T-helper 17 cell (primary cell): ENCODE measurements at places on chromosomes 4 and X. TPM values are rescaled to one million over a fixed set of nuclear protein-coding genes. Genes with fewer than 3 reads are reported as not detected.
A peak's percentile ranks its signal among the peaks of the same experiment; 100 is the strongest.

Gene CACNA1F
- total RNA-seq: 0.67 TPM

Gene IL21
- total RNA-seq: 0.77 TPM

Gene GDPD2
- total RNA-seq: not detected

Gene SERTM2
- total RNA-seq: not detected

Gene NAP1L5
- total RNA-seq: 9.2 TPM

Gene TMPRSS11D
- total RNA-seq: not detected

Gene ZNF711
- total RNA-seq: 0.70 TPM

Gene LETM1
- 34.4 TPM for total RNA-seq

Gene COX7B2
- not detected for total RNA-seq

Gene MSANTD1
- total RNA-seq: 1.5 TPM

Gene MAGEA9B
- total RNA-seq: not detected

Gene ZAR1
- not detected for total RNA-seq

Gene CYP4V2
- total RNA-seq: 20.9 TPM

Gene UFSP2
- 21.3 TPM for total RNA-seq

GRCh38 chr4:154399259-154399974 is 92.2 kb downstream of the DCHS2 start:
- DNase-seq: no peak

- DNase-seq: no peak
Measured at GRCh38 chr4:145819101-145819852, 119.3 kb downstream of the ZNF827 start.

- no peak for DNase-seq
Measured at GRCh38 chr4:14446311-14446710, 556.0 kb upstream of the CPEB2 start.

- DNase-seq: no peak
Measured at GRCh38 chr4:21514022-21514694, 434.4 kb downstream of the KCNIP4 start.

GRCh38 chr4:76556452-76556851 is 121.4 kb downstream of the SHROOM3 start:
- no peak for DNase-seq

GRCh38 chr4:145709843-145710242 is 29.9 kb downstream of the C4orf51 start:
- DNase-seq: no peak

DNA sequence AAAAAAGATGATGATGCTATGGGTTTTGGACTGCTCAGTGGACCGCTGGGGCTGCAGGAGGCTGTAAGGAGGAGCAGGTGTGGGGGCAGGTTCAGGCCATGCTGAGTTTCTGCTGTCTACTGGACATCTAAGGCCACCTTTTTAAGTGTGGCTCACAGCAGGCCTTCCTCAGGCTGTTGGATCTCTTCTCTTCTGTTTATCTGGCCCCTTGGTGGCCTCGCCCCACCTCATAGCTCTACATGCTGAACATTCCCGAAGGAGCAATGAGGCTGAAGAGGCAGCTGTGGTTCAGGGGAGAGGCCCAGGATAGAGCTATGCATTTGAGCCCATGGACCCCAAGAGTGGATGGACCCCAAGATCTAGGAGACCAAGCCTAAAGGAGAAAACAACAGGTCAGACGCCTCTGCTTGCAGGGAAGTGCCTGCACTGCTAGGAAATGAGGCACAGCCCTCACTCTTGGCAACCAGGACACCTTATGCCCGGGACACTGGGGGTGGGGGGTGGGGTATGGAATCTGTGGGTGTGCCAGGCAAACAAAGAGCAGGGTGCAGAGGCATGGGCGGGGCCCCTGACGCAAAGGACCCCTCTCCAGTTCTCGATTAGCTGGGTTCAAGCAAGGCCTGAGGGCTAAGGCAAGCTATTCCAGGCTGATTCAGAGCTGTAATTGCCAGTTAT is 168.9 kb downstream of the BCOR start:
- no peak for DNase-seq

DNA sequence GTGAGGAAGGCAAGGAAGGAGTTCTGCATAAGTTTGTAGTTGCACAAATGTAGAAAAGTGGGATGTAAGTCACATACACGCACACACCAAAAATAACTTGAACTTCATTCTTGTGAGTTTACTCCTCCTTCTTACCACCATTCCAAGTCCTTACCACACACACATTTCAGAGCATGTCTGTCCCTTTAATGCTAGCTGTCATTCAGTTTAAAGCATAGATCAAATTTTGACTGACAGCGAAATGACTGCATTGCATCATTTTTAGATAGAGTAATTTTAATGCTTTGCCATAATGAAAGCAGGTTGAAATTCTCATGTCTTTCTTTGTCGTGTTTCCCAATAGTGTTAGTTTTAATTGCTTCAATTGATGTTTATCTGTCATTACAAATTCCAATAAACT is 629.6 kb upstream of the HTR2C start:
- no peak for DNase-seq

GRCh38 chrX:122272011-122272410 is 912.1 kb upstream of the GRIA3 start:
- DNase-seq: no peak

DNA sequence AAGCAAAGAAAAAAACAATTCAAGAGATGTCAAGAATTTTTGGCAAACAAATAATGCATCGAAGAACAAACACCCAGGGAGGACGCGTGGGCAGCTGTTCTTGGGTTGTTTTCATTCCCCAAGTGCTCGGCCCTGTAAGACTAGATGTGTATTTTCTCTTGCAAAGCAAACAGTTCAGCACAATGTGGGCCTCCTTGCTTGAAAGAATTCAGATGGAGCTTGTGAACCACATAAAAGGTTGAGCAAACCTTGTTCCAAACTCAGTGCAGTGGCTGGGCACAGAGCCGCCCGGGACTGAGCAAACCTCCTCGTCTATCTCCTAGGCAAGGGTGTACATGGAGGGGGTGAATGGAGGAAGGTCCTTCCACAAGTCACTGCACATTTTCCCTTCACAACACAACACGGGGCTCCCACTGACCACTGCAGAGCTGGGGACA is 82.4 kb downstream of the HTRA3 start:
- no peak for DNase-seq

- DNase-seq: no peak
Measured at GRCh38 chrX:133864236-133864635, 121.2 kb downstream of the GPC3 start.

- DNase-seq: no peak
Measured at GRCh38 chrX:46376246-46376885, 168.9 kb downstream of the ZNF674 start.

GRCh38 chrX:57822818-57823217 is 87.4 kb downstream of the ZXDA start:
- DNase-seq: no peak

- DNase-seq: no peak
Measured at GRCh38 chrX:10112510-10112909, 44.3 kb upstream of the CLCN4 start.

DNA sequence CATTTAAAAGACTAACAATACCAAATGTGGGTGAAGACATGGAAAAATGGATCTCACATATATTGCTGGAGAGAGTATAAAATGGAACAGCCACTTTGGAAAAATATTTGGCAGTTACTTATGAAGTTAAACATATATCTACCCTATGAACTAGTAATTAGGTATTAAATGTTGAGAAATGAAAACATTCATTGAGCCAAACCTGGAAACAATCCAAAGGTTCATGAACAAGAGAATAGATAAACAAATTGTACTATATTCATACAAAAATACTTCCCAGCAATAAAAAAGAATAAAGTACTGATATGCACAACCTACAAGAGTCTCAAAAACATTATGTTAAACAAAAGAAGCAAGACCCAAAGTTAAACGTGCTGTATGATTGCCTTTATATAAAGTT is 4.0 kb upstream of the EGF start:
- no peak for DNase-seq

DNA sequence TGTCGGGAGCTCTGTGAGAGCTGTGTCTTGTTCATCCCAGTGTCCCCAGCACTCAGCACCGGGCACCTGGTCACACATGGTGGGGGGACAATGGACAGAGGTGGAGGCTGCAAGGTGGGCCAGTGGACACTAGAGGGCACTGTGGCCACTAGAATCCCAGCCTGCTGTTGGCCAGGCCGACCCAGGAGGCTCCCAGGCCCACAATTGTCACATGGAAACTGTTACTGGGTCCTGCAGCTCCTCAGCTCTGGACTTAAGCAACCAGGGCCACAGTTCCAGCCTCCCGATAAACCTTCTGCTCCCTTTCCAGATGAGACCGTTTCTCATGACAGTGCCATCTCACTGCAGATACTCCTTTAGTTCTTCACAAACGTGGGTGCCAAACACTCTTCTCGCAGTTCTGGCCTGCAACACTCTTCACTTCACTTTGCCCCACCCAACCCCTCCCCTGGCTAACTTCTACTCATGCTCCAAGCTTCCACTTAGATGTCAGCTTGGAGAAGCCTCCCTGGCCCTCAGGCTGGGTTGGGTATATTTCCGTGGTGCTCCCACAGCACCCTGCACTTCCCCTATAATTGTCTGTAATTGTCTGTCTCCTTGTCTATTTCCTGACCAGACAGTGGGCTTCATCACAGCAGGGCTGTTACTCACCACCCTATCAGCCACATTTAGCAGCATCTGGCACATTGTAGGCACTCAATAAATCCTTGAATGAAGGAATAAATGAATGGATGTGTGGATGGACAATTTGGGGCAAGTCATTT is 3.5 kb upstream of the IQSEC2 start:
- DNase-seq: peak; percentile 15

DNA sequence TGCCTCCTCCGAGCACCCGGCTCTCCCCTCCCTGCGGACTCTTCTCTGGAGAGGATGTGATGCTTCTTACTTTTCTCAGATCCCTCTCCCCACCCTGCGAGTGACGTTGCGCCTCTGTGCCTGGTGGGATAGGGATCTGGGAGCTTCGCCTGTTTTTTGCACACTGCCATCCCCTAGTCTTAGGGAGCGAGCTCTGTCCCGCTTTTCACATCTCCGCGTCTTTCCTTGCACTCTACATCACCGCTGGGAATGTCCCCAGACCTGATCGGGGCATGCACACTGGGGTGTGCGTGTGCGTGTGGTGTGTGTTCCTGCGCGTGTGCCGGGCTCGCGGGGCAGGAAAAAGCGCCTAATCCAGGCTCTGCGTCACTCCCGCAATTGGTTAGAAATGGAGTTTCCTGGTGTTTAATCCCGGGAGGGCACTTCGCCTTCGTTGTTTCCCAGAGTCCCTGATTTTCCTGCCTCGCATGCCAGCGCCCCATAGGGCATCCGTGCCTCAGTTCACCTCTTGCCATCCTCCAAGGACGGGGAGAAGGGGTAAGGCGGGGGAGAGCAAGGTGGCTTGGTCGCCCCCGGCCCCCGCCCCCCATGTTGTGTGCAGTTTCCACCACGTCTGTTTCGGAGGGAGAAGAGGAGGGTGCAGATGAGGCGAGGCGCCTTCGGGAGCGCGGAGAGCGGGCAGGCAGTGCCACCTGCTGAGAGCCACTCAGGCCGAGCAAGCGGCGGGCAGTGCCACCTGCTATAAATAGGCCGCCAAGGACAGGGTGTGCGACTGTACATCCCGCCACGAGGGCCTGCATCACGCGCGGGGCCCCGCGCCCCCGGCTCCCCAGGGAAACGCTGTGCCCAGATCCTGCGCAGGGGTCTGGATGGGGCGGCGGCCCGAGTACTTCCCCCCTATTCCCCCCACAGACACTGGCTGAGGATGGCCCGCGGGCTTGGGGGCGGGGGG is 759 bp upstream of the TBC1D1 start:
- DNase-seq: no peak

DNA sequence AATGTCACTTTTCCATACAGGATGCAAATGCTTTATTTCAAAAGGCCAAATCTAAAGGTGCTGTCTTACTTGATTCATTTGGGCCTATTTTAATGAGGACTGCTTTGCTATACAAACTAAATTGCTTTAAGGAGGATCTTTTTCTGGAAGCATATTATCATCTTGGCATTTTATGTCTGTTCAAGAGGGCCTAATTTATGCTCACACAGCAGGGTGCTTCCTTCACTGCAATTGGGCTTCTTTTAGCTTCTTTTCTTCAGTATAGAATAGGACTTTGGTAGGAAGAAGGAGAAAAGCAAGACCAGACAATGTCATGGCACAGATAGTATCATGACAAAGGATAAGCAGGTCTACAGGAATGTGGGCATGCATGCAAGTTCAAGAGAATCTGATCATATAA is 222.4 kb upstream of the ANKRD50 start:
- no peak for DNase-seq

DNA sequence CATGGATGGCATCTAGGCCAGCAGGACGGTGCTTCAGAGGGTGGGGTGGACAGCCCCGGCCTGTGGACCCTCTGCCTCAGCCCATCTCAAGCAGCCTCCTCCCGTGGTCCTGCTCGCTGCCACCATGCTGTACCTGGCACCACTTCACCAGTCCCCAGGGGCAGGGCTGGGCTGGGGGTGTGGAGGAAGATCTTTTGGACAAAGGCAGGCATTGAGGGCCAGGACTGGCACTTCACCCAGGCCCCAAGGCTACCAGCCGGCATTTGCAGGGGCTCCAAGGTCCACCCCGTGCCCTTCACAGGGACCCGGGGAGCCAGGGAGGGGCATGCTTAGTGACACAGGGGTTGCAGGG is 713 bp downstream of the PLXNB3 start:
- DNase-seq: no peak

DNA sequence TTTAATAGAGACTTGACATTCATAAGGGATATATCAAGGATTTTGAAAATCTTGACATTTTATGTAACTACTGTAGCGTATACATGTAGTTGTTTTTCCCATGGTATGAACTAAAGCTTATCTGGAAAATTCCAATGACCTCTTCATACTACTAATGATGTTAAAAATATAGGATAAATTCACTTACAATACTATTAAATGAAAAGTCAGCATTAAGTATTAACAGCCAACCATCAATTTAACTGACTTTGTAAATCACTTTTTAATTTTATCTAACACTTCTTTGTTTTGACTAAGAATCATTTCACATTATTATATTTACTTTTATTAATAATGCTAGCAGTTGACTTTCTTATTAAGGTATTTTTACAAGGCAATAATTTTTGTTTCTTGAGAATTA is 34.2 kb downstream of the DCK start:
- no peak for DNase-seq

- no peak for DNase-seq
Measured at GRCh38 chr4:22695029-22695428, 2.3 kb downstream of the GBA3 start.

GRCh38 chrX:70921709-70922352 is 9.1 kb downstream of the SLC7A3 start:
- no peak for DNase-seq

GRCh38 chr4:20248155-20248558 is 3.5 kb upstream of the SLIT2 start:
- DNase-seq: no peak

- DNase-seq: no peak
Measured at GRCh38 chr4:74933562-74934015, 673 bp downstream of the PARM1 start.

DNA sequence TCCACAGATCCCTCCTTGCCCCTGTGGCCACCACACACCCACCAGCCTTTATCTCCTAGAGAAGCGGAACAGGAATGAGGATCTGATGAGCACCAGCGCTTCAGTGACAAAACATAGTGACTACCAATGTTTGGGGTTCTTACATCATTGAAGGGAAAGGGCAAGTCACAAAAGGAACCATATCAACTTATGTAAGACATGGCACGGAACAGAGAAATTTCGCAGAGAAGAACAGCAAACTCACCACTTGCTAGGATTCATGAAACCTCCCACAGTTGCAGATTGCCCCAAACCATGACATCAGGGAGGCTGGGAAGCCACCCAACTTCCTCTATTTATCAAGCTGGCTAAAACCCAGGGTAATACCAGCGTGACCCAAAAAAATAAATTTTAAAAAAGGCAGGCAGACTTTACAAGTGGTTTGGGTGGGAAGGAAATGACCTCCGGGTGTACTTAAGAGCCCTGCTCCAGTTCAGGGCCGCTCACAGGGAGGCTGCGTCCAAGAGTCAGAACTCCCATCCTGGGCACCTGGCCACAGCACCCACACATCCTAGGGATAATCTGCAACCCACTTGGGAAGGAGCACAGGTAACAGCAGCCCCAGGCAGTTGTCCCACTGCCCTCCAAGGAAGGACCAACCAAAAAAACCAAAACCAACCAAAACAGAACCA is 36.0 kb downstream of the ADGRG2 start:
- DNase-seq: no peak
